Ascending aorta (tissue), 2 donors: ENCODE measurements at places on chromosomes 3 and 15.

- H3K4me3 ChIP-seq = no peak overlapping the region
- H3K4me1 ChIP-seq = no peaks in the 10 kb centered on the region
- H3K27me3 ChIP-seq = no peaks in the 10 kb centered on the region
- no peak overlapping the region for H3K27ac ChIP-seq
- H3K36me3 ChIP-seq = no peaks in the 10 kb centered on the region
Measured at GRCh38 chr3:5349343-5349742, 161.8 kb downstream of the EDEM1 start.

GRCh38 chr3:37957539-37957936 lies 33.0 kb upstream of the VILL start:
- no peaks in the 10 kb centered on the region for H3K4me1 ChIP-seq
- peaks cover 8% of the 10 kb centered on the region for H3K36me3 ChIP-seq
- no peak overlapping the region for H3K4me3 ChIP-seq
- no peak for DNase-seq
- H3K27me3 ChIP-seq = no peaks in the 10 kb centered on the region

- no peak overlapping the region for H3K27ac ChIP-seq
- DNase-seq = no peak
- no peaks in the 10 kb centered on the region for H3K36me3 ChIP-seq
- peaks cover 11% of the 10 kb centered on the region for H3K4me1 ChIP-seq
- no peaks in the 10 kb centered on the region for H3K27me3 ChIP-seq
Measured at GRCh38 chr3:184713521-184713920, 1.7 kb upstream of the MAGEF1 start.

DNA sequence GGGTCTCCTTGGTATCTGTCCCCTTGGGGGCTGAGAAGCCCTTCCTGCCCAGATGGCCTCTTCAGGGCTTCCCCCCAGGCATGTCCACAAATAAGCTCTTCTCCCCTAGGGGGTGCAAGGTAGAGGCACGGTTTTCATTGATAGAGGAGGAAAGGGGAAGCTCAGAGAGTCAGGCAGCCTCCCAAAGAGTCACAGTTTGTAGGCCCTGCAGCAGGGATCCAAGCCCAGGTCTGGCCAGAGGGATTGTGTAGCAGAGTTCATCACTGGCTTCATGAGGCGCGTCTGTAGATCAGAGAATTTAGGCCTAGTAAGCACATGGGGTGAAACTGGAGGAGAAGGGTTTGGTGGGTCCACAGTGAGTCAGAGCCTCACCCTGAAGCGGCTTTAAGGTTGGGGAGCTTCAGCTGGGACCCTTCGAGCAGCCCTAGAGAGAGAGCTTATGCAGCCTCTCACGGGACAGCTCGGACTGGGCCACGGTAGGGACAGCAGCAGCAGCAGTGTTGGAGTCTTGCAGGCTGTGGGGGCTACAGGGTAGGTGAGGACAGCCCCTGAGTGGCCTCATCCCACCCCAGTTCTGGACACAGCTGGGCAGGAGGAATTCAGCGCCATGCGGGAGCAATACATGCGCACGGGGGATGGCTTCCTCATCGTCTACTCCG lies 37.5 kb upstream of the ESYT3 start:
- H3K4me3 ChIP-seq = no peak overlapping the region
- H3K4me1 ChIP-seq = no peaks in the 10 kb centered on the region
- no peak for DNase-seq

- H3K27me3 ChIP-seq = no peaks in the 10 kb centered on the region
- H3K27ac ChIP-seq = no peak overlapping the region
- H3K36me3 ChIP-seq = no peaks in the 10 kb centered on the region
- H3K4me1 ChIP-seq = no peaks in the 10 kb centered on the region
- no peak overlapping the region for H3K4me3 ChIP-seq
Measured at GRCh38 chr3:125381314-125381713, 6.2 kb upstream of the ZNF148 start.

DNA sequence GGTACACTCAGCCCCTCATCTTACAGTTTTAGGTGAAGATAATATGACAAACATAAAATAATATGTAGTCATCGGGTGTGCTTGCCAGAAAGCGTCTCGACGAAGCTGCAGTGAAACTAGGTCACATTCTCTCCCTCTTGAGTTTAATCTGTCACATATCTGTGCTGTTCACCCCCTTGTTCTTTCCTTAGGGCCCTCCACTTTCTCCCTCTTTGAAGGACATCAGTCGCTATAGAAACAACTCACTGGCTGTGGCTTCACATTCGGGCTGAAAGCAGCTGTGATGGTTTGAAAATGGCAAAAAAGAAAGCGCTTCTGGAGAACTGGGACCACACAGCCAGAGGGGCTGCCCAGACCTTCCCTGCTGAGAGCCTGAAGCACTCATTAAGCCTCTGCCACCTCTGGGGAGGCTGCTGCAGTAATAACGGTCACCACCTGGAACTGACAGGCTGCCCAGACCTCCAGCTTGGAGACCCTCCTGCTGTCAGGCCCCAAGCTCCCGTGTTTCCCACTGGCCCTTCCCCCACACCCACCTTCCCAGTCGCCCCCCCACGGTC lies 50.3 kb downstream of the ABTB1 start:
- H3K27me3 ChIP-seq = no peaks in the 10 kb centered on the region
- H3K36me3 ChIP-seq = peaks cover 4% of the 10 kb centered on the region
- no peak overlapping the region for H3K4me3 ChIP-seq
- DNase-seq = no peak
- no peak overlapping the region for H3K27ac ChIP-seq

DNA sequence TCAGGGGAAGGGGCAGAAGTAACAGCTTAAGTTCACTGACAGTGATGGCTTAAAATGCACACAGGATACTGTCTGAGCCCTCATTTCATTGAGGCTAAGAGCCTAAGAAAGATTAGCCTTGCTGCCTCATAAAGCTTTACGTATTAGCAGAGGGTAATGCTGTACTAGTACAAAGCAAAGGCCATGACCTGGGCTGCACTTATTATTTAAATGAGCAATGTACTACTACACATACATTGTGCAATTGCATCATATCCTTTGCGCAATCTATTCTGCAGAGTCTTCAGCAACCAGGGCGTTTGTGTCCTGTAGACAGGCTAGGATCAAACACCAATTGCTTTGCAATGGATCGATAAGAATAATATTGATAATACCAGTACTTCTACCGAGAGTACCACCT lies 221.8 kb downstream of the TPRG1 start:
- H3K4me3 ChIP-seq = no peak overlapping the region
- H3K36me3 ChIP-seq = no peaks in the 10 kb centered on the region
- H3K27ac ChIP-seq = no peak overlapping the region
- H3K27me3 ChIP-seq = no peaks in the 10 kb centered on the region

DNA sequence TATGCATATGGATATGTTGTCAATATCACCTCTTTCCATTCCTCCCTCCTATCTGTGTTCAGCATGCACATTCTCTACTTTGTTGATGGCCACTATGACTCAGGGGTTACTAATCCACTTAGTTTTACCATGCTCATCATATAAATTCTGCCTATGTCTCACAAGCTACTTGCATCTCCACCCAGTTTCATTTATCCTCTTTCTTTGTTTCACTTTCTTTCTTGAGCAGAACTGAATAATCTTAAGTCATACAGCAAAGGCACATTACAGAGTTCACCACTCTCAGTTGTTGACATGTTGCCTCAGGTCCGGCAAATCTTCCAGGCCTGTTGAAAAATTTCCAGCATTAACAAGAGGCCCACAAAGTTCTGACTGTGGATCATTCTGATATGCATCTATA lies 71.5 kb downstream of the SSR3 start:
- no peaks in the 10 kb centered on the region for H3K36me3 ChIP-seq
- no peaks in the 10 kb centered on the region for H3K4me1 ChIP-seq
- peak overlapping the region; percentile 51 for H3K27ac ChIP-seq
- no peaks in the 10 kb centered on the region for H3K27me3 ChIP-seq

DNA sequence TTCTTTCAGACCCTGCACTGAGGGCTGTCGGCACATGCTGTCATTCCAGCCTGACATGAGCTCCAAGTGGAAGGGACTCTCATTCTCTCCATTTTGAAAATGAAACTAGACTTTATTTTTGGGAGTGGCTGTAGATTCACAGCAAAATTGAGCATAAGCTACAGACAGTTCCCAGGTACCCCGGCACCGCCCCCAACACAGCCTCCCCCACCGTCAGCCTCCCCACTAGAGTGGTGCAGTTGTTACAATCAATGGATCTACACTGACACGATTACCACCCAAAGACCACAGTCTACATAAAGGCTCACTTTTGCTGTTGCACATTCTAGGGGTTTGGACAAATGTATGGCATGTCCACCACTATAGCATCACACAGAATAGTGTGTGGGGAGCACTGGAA lies 29.5 kb upstream of the FGD5 start:
- no peak for DNase-seq
- no peak overlapping the region for H3K27ac ChIP-seq

- H3K36me3 ChIP-seq = no peaks in the 10 kb centered on the region
- no peaks in the 10 kb centered on the region for H3K27me3 ChIP-seq
- H3K27ac ChIP-seq = no peak overlapping the region
- no peak for DNase-seq
- no peak overlapping the region for H3K4me3 ChIP-seq
- H3K4me1 ChIP-seq = no peaks in the 10 kb centered on the region
Measured at GRCh38 chr3:15844889-15845288, 47.1 kb upstream of the ANKRD28 start.

GRCh38 chr3:123298903-123299302 lies 97.2 kb downstream of the SEC22A start:
- no peak overlapping the region for H3K27ac ChIP-seq
- H3K36me3 ChIP-seq = peaks cover 95% of the 10 kb centered on the region
- H3K4me3 ChIP-seq = no peak overlapping the region
- no peaks in the 10 kb centered on the region for H3K27me3 ChIP-seq

GRCh38 chr15:44662478-44663409 lies 718 bp downstream of the SPG11 start:
- peaks cover 17% of the 10 kb centered on the region for H3K4me1 ChIP-seq
- peak overlapping the region; percentile 96 for H3K27ac ChIP-seq
- no peaks in the 10 kb centered on the region for H3K27me3 ChIP-seq
- peak; percentile 86 for DNase-seq

DNA sequence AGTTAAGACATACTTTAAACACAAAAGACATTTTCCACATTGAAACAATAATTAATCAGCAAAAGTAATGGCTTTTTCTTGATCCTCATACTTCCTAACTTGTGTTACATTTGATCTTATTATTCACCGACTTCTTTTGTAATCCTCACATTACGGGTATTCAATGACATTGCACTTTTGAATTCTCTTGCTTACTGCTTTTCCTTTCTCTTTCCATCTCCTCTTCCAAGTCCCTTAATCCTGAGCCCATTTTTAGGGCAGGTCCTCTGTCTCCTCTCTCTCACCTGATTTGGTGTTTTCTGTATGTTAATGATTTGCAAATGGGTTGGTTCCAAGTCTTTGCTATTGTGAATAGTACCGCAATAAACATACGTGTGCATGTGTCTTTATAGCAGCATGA lies 48.5 kb upstream of the RAP2B start:
- no peak overlapping the region for H3K27ac ChIP-seq
- no peaks in the 10 kb centered on the region for H3K27me3 ChIP-seq
- DNase-seq = no peak

DNA sequence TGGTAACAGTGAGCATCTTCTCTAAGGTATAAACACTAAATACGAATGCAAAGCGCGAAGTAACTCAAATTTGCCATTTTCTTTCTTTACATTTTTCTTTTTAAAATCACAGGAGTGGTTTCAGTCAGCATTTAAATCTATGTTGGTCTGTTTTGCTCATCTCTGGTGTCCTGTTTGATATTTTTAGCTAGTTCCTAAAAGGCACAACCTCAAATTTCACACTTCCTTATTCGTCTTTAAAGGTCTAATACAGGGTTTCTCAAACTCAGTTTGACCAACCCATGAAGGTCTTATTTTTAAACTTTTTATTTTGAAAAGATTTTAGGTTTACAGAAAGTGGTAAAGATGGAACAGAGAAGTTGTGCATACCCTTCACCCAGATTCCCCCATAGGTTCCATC lies 201.1 kb downstream of the MAGI1 start:
- no peaks in the 10 kb centered on the region for H3K27me3 ChIP-seq
- no peak overlapping the region for H3K4me3 ChIP-seq
- DNase-seq = no peak
- H3K36me3 ChIP-seq = no peaks in the 10 kb centered on the region

- no peak overlapping the region for H3K4me3 ChIP-seq
- no peaks in the 10 kb centered on the region for H3K36me3 ChIP-seq
- peaks cover 2% of the 10 kb centered on the region for H3K4me1 ChIP-seq
- H3K27ac ChIP-seq = no peak overlapping the region
Measured at GRCh38 chr3:187165144-187165543, 25.8 kb upstream of the RPL39L start.

- no peak overlapping the region for H3K4me3 ChIP-seq
- no peaks in the 10 kb centered on the region for H3K27me3 ChIP-seq
- no peak for DNase-seq
- no peaks in the 10 kb centered on the region for H3K36me3 ChIP-seq
Measured at GRCh38 chr3:128173849-128174248, 20.6 kb downstream of the EEFSEC start.

DNA sequence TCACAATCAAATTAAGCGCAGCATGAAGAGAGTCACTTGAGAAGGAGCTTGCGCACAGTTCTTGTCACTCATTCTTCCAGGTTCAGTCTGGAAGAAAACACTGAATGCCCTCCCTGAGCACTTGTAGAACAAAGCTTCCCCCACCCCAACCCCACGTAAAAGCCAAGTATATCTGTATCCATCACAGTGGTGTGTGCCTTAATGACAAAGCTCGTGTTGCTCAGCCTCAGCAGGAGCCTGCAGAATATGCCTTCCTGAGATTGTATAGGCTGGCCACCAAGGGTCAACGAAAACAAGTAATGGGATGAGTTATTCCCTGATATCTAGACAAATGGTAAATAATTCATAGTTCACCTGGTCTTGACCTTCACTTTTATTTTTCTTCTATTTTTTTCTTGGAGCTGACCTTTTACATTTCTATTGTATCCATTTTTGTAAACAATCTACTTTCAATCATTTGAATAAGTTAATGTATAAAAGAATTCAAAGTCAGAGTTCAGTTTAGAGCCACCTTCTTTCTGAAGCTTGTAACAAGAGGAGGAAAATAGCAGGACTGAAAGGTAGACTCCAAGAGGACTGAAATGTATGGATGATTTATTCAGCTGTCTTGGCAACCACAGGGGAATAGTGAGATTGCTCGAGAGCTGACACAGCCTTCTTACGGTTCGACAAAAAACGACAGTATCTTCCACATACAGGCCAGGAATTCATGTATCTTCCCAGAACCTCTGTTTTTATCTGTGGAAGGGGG lies 405.5 kb upstream of the TPM1 start:
- no peaks in the 10 kb centered on the region for H3K36me3 ChIP-seq
- no peak overlapping the region for H3K4me3 ChIP-seq
- no peaks in the 10 kb centered on the region for H3K27me3 ChIP-seq
- H3K27ac ChIP-seq = no peak overlapping the region

DNA sequence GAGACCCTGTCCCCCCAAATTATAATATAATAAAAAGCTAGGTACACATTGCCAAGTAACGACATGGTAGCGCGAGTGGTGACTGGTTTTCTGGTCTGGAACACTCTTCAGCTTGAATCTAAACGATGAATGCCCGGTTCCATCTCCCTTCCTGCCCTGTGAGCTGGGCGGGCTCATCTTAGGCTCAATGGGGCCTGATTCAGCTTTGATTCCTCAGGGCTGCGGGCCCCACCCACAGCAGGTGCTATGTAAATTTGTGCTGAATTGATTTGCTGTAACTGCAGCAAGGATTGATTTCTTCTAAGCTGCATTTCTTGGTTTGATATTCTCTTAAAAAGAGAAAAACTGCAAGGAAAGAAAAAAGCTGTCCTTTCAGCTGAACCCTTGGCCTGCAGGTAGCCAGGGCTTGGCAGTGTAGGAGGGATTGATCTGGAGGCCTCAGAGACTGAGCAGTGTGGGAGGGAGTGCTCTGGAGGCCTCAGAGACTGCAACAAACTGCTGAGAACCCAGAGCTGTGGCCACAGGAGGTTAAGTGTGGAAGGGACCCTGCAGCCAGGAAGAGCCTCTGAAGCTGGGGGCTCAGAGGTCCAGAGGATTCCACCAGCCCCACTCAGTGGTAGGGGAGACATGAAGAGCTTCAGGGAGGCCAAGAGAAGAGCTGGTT lies 231.6 kb downstream of the XXYLT1 start:
- DNase-seq = no peak
- no peaks in the 10 kb centered on the region for H3K36me3 ChIP-seq
- H3K4me1 ChIP-seq = no peaks in the 10 kb centered on the region
